ENCODE measurements at places on chromosomes 12 and 14.

GRCh38 chr14:37048666-37049071, 123.7 kb downstream of the SLC25A21 start:
- no peak for DNase-seq

DNA sequence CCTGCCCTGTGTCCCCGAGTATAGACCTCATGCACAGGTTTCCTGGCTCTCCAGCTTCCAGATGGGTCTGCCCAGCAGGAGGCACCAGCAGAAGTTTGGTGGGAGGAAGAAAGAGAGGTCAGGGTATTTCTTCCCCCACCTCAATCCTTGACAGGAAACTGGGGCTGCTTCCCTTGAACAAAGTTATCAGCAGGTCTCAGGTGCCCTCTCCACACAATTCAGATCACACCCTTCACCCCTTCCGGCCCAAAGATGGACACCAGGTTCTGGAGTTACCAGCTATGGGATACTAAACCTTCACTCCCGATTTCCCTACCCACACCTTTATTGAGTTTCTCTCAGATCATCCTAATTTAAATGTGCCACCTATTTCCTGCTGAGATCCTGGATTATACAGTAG, 1.2 kb downstream of the SART3 start:
- peak; percentile 15 for DNase-seq

- DNase-seq = no peak
Measured at GRCh38 chr12:92462049-92462448, 240.7 kb upstream of the PLEKHG7 start.

GRCh38 chr12:80293759-80294158, 150.3 kb upstream of the PTPRQ start:
- DNase-seq = no peak

- no peak for DNase-seq
Measured at GRCh38 chr14:68140076-68140741, 320.6 kb downstream of the RAD51B start.

DNA sequence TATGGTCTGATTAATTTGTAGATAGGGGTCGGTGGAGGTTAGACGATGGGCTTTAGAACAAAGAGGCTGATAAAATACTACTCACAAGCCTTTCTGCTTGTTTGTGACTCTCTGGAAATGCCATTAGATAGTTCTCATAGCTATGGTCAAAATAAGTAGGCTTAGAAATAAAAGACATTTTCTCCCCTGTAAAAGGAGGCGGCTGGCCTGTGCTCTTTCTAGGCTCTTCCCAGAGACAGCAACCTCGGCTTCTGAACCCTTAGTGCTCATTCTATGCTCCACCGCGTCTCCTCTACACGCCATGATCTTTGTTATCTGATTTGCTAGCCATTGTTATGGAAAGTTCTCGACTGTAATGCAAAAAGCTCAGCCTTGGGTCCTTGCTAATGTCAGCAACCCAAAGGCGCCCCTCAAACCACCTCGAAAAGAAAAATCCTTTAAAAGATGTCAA, 64.5 kb downstream of the CRADD start:
- peak; percentile 20 for DNase-seq

- no peak for DNase-seq
Measured at GRCh38 chr12:113757221-113758002, 208.7 kb downstream of the RBM19 start.

- DNase-seq = no peak
Measured at GRCh38 chr12:108921946-108922345, 42.1 kb downstream of the DAO start.

- no peak for DNase-seq
Measured at GRCh38 chr12:51132693-51133092, 40.2 kb downstream of the TFCP2 start.

DNA sequence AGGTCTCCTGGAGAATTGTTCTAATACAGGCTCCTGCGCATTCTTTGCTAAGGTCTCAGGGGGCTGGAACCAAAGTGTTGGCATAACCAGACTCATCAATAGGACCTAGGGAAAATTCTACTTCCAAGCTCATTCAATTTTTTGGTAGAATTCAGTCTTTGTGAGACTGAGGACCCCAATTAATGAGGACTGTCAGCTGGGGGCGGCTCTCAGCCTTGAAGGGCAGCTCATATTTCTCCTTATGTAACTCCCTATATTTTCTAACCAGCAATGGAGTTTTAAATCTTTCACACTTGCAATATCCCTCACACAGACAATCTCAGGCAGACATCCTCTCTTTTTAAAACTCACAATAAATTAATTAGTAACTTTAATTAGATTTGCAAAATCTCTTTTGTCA, 476.4 kb upstream of the LRFN5 start:
- no peak for DNase-seq

- no peak for DNase-seq
Measured at GRCh38 chr12:51809193-51809592, 39.3 kb downstream of the FIGNL2 start.

DNA sequence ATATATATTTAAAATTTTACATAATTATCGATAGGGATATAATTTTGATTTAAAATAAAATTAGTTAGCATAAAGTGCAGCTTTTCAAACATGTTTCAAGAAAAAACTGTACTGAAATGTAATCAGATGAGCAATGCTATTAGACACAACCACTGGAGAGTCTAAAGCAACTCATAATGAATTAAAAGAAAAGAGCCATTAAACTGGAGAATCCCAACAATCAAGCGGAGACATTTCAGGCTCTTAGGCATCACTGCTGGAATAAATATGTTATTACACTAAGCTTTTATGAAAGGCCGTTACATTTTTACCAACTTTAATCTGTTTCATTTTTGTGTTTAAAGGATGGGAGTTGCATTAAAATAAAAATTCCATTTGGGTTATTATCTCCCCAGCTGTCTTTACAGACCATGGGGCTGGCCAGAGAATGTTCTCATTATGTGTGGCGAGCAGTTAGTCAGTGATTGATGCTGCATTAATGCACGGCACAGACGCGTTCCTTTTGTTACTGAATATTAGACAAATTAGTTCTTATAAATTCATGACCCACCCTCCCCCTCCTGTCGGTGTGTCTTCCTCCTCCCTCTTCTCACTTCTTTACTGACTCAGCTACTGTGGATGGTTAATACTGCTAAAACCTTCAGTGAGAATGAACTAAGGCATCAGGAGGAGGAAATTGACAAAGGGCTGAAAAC, 156.8 kb downstream of the PDZRN4 start:
- DNase-seq = no peak

- DNase-seq = no peak
Measured at GRCh38 chr14:64053694-64054669, 201.2 kb downstream of the SYNE2 start.

- no peak for DNase-seq
Measured at GRCh38 chr12:127459166-127459565, 807.8 kb upstream of the TMEM132C start.

DNA sequence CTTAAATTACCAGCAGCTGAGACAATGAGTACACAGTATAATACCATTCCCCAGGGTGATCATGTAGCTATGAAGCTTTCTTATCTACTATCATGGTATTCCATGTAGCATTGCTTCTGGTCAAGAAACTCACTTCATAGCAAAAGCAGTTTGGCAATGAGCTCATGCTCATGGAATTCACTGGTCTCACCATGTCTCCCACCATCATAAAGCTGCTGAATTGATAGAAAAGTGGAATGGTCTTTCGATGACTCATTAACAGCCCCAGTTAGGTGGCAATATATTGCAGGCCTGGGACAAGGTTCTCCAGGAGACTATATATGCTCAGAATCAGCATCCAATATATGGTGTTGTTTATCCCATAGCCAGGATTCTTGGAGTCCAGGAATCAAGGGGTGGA, 553.7 kb downstream of the FOXG1 start:
- no peak for DNase-seq

DNA sequence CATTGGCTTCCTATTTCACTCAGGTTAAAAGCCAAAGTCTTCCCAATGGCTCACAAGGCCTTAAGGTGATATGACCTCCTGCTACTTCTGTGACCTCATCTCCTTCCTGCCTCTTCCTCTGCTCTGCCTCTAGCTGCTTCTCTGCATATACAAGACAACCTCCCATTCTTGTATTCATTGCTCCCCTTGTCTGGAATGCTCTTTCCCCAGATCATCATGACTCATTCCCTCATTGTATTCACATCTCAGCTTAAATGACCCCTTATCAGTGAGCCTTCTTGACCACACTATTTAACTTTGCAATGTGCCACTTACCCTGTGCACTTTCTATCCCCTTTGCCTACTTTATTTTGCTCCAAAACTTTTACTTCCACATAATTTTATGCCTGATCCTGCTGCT, 90.2 kb downstream of the PPP1R12A start:
- DNase-seq = no peak

- no peak for DNase-seq
Measured at GRCh38 chr12:43856972-43857371, 21.1 kb downstream of the TMEM117 start.

DNA sequence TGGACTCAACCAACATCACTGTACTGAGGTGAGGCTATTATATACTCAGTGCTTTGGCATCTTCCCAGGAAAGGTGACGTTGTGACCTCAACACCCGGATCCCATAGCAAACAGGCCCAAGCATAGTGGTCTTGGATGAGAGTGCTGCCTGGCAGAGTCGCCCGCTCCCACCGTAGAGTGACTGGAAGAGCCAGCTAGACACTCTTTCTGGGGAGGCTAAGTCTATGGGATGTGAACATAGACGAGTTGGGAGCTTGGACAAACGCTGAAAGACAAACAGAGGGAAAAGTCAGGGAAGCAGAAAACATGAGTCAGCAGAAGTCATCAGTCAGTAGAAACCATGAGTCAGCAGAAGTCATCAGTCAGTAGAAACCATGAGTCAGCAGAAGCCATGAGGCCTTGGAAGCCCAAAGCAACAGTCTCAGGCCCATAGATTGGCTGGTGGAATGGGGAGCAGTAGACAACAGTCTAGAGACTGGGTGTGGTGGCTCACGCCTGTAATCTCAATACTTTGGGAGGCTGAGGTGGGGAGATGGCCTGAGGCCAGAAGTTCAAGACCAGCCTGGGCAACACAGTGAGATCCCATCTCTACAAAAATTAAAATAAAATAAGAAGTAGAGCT, 66.4 kb upstream of the MAP1LC3B2 start:
- peak; percentile 10 for DNase-seq

DNA sequence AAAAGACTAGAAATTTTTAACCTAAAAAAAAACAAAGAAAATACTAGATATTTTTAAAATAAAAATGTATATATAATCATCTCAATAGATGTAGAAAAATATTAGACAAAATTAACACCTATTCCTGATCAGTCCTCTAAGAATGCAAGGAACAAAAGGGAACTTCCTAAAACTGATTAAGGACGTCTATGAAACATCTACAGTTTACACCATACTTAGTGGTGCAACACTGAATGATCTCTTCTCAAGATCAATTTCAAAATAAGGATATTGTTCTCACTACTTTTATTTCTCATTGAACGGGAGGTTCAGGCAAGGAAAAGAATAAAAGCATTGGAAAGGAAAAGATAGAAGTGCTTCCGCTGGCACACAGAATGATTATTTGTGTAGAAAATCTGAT, 16.0 kb downstream of the OLR1 start:
- no peak for DNase-seq

GRCh38 chr14:96671218-96671617, 126.0 kb upstream of the VRK1 start:
- no peak for DNase-seq

Measured in activated naive CD4-positive, alpha-beta T cell treated with anti-CD3 and anti-CD28 coated beads for 36 hours (primary cell).